ENCODE measurements at places on chromosomes 2 and 18. TPM values are rescaled to one million over a fixed set of nuclear protein-coding genes. Genes with fewer than 3 reads are reported as not detected.

- peak; percentile 63 for DNase-seq
Measured at GRCh38 chr2:182973441-182974352, 64.6 kb downstream of the NCKAP1 start.

DNA sequence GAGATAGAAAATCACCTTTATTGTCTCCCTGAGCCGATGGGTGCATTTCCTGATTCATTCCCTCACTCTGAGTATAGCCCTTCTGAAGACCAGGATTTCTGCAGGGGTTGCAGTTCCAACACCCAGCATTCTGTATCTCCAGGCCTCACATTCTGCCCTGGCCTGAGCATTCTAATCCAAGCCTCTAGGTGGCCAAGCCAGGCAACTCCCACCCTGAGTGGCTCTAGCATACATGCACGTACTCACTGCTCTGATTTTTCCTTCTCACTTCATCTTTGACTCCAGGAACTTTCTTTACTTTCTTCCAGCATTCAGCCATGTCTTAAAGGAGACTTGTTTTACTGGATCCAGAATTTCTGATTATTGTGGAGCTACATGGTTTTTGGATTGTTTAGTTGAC, 100.7 kb upstream of the STK39 start:
- DNase-seq, result peak; percentile 73

- DNase-seq, result peak; percentile 11
Measured at GRCh38 chr18:52903857-52904256, 563.9 kb downstream of the DCC start.

DNA sequence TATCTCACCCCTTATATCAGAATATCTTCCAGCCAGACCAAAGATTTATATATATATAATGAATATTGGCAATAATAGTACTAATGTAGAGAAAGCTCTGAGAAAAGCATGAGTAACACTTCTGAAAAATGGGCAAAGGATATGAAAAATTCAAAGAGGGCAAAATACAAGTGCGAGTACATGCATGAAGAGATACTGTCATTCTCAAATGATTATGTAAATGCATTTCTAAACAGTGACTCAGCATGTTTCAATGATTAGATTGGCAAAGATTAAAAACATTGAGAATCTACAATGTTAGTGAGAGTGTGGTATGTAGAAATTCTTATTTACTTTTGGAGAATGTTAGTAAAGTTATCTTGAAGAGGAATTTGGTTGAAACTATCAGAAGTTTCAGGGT, 118.3 kb upstream of the NEDD4L start:
- peak; percentile 9 for DNase-seq

Gene ANKRD29
- total RNA-seq, result not detected

Data from HepG2 (cell line).